ENCODE measurements at places on chromosomes 1 and 21. TPM values are rescaled to one million over a fixed set of nuclear protein-coding genes. Genes with fewer than 3 reads are reported as not detected.

DEPDC1 gene
- total RNA-seq: 24.0 TPM

CR1L gene
- not detected for total RNA-seq

PCP4L1 gene
- total RNA-seq: not detected

TNNT2 gene
- total RNA-seq: not detected

PRR9 gene
- total RNA-seq: not detected

KMO gene
- not detected for total RNA-seq

SDCCAG8 gene
- 48.5 TPM for total RNA-seq

MSH4 gene
- total RNA-seq: 0.10 TPM

VCAM1 gene
- total RNA-seq: 15.0 TPM

OR2AK2 gene
- total RNA-seq: not detected

OR2L8 gene
- total RNA-seq: not detected

UBL4B gene
- not detected for total RNA-seq

OR6K3 gene
- total RNA-seq: 0.19 TPM

CFAP57 gene
- 0.10 TPM for total RNA-seq

PLA2G2D gene
- total RNA-seq: not detected

GIPC2 gene
- total RNA-seq: 14.7 TPM

HRNR gene
- total RNA-seq: not detected

CELA2A gene
- not detected for total RNA-seq

TMEM69 gene
- total RNA-seq: 28.7 TPM

MEX3A gene
- 19.9 TPM for total RNA-seq

LCE3D gene
- not detected for total RNA-seq

PSRC1 gene
- 4.9 TPM for total RNA-seq

COL24A1 gene
- not detected for total RNA-seq

TMEM52 gene
- total RNA-seq: 0.65 TPM

TRIM58 gene
- 0.33 TPM for total RNA-seq

SPATA45 gene
- total RNA-seq: not detected

ZNF695 gene
- 3.0 TPM for total RNA-seq

CFHR4 gene
- total RNA-seq: not detected

GBP6 gene
- total RNA-seq: not detected

AMY1B gene
- not detected for total RNA-seq

ZNF687 gene
- 16.4 TPM for total RNA-seq

ROR1 gene
- 3.6 TPM for total RNA-seq

ANGPTL7 gene
- not detected for total RNA-seq

SLC35D1 gene
- 5.4 TPM for total RNA-seq

RNU1-3 gene
- total RNA-seq: under 0.01 TPM

FAM110D gene
- 5.6 TPM for total RNA-seq

SAMSN1 gene
- 4.9 TPM for total RNA-seq

Data from vein endothelial cell (primary cell).